ENCODE measurements at places on chromosomes 2 and 18.

GRCh38 chr18:11808001-11808855 lies 43.0 kb upstream of the CHMP1B start:
- no peak for DNase-seq

- no peak for DNase-seq
Observed at GRCh38 chr2:175599966-175600831, 401.9 kb downstream of the LNPK start.

DNA sequence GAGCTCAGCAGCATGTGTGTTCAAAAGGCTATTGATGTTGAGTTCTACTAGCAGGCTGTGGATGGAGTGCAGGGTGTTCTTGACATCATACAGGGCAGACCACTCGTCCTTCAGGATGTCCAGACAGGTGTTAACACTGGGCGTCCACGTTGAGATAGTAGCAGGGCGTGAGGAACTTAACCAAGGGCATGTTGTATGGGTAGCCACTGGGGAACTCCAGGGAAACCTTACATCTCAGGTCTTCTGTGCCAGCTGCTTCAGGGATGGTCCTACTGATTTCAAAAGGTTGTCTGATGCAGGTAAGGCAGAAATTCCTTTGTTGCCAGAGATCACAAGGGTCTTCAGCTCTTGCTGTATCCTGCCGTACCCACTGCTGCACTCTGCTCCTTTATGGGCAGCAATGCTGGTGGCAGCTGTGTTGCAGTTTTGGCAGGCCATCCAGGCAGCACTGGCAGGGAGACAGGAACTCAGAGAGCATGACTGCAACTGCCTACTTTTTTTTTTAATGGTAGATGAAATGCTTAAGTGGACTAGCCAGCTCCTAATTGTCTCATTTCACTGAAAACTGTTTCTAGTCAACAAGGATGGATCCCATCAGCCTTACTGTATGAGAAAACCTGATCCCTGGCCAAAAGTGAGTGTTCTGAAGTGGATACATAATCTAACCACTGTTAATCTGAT lies 32.4 kb upstream of the RBBP8 start:
- DNase-seq, result no peak

GRCh38 chr2:12087671-12088380 lies 341.4 kb downstream of the LPIN1 start:
- DNase-seq, result no peak

DNA sequence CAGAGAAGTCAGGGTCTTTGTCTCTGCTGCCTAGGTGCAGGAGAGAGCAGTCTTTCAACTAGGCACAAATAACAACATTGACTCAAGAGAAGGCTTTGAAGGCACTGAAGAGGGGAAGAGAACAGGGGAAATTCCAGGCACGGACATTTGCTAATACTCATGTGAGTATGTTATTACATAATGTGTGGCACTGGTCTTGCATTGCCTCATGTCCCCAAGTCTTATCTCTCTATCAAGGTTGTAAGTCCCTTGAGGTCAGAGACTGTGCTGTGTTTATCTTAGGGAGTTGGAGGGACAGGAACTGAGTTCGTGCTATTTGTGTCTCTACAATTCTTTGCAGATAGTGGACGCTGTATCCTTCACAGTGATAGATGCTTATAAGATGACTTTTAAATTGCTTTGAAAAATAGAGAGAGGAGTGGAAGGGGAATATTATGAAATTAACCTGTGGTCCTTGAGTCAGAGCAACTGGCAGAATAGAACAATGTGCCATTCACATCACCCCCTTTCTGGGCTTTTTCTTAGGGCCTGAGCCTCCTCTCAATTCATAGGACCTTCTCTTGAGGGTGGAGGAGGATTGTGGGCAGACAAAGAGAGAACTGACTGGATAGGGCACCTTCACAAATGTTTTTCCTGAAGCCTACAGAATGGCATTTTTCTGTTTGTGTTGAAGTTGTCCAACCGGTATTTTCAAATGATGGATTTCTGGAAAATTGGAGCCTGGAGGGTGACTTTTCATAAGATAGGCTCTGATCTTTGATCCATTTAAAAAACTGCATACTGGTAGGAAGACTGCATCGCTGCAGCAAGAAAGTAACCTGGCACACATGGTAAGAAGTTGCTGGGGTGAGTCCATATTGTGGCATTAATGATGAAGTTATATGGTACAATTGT lies 96.6 kb upstream of the CXCR4 start:
- no peak for DNase-seq

GRCh38 chr2:140998017-140998416 lies 1132.8 kb downstream of the LRP1B start:
- DNase-seq, result no peak

DNA sequence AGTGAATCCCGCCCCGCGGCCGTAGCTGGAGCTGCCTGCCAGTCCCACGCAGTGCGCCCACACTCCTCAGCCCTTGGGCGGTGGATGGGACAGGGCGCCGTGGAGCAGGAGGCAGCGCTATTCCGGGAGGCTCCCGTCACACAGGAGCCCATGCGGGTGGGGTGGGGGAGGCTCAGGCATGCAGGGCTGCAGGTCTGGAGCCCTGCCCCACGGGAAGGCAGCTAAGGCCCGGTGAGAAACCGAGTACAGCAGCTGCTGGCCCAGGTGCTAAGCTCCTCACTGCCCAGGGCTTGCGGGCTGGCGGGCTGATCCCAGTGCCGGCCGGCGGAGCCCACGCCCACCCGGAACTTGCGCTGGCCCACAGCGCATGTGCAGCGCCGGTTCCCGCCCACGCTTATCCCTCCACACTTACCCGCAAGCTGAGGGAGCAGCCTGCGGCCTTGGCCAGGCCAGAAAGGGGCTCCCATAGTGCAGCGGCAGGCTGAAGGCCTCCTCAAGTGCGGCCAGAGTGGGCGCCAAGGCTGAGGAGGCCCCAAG lies 1152.8 kb upstream of the CELF4 start:
- no peak for DNase-seq

DNA sequence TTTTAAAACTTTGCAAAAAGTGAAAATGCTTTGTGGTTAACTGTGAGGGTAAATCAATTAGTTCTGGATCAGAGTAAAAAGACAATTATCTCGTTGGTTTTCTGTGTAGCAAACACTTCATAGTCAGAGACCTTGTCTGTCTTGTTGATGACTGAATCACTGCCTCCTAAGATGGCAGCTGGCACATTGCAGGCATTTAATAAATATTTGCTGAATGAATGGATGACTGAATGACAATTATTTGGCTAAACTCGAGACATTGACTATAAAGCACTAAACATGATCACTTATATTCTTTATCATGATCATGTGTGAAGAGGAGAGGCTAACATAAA lies 96.2 kb downstream of the MAIP1 start:
- DNase-seq, result no peak

DNA sequence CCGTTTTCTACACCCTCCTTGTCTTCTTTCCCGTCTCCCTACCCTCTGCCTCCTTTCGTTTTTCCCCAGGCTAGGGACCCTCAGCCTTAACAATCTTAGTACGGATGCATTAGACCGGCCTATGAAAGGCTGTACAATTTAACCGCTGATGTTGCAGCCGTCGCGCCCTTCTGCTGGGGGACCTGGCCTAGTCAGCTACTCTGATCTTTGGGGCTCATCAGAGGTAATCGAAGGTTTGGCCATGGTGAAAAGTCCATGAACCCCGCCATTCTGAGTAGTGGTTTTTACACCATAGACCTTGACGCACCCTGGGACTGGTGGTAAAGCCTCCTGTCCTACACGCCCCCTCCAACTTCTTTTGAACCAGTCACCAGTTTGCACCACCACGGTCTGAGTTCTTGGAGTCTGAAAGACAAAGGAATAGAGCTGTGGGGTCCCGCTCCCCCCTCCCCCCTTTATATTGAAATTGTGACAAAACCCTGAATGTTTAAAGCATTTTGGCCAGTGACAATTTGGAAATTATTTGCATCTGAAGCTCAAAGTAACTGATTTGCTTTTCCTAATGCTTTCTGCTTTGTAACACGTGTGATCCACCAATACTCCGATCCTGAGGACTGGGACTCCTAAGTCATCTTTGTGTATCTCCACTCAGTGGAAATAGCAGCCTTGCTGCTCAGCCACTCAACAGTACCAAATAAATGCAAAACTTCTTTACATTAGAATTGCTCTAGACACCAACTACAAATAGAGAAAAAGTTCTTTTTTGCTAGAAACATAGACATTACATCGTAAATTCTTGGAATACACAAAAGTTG lies 642 bp upstream of the SRSF7 start:
- no peak for DNase-seq

DNA sequence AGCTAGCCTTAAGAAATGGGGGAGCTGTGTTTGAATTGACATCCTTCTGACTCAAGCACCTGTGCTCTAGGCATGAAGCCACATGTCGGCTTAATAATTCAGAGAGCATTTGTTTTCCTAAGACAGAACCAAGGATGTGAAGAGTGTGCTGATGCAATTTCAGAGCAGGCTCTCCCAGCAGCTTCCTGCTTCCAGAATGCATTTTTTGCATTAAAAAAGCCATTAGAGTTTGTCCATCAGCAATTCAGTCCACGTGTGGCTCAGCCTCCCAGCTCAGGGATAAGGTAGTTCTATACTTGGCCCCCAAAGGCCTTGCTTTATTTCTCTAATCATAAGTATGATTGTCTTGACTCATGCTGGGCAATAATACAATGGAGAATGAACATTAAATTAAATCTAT lies 37.7 kb downstream of the DOCK10 start:
- no peak for DNase-seq

GRCh38 chr18:13221869-13222855 lies 3.6 kb downstream of the LDLRAD4 start:
- DNase-seq, result no peak

GRCh38 chr2:190765386-190766173 lies 115.0 kb upstream of the GLS start:
- DNase-seq, result no peak

DNA sequence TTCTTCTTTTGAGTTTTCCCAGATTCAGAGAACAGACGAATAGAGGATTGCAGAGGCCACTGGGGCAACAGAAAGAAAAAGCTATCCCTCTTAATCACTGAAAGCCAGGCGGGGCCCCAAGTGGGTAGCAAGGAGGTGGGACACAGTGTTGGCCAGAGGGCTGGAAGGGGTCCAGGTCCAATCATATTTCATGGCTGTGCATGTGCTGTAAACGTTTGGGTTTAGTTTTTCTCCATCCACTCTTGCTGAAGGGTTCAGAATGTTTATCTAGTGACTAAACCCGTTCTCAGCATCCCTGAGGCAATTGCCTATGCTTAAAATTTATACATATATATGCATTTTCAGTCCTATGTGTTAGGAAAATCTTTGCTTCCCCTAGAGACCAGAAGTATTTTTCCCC lies 99.4 kb upstream of the EPHA4 start:
- DNase-seq, result no peak

DNA sequence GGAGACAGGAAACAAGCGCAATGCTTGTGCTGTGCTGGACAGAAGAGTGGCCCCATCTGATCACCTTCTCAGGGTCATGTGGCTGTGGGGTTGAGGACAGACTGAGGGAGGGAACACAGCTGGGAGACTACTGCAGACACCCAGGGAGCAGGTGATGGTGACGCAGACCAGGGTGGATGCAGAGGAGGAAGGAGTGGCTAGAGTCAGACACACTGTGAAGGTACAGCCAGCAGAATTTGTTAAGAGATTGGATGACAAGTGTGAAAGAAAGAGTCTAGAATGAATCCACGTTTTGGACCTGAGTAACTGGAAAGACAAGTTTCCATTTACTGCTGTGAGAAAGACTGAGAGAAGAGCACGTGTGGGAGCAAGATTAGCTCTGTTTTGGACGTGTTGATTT lies 15.9 kb upstream of the POMC start:
- DNase-seq, result no peak

Measured in stimulated activated CD4-positive, alpha-beta T cell treated with anti-CD3 and anti-CD28 coated beads, Interleukin-4, amount 100 ng/mL, for 1 hour (primary cell).